ENCODE measurements at places on chromosomes 13 and 19. TPM values are rescaled to one million over a fixed set of nuclear protein-coding genes. Genes with fewer than 3 reads are reported as not detected.

GRCh38 chr13:97122381-97122996 is 99.6 kb upstream of the MBNL2 start:
- H3K27ac ChIP-seq = no peak overlapping the region
- no peaks in the 10 kb centered on the region for H3K36me3 ChIP-seq
- no peak for DNase-seq
- H3K4me1 ChIP-seq = peaks cover 30% of the 10 kb centered on the region
- H3K27me3 ChIP-seq = no peaks in the 10 kb centered on the region
- H3K4me3 ChIP-seq = no peak overlapping the region

- DNase-seq = no peak
- H3K4me1 ChIP-seq = no peaks in the 10 kb centered on the region
- H3K36me3 ChIP-seq = peaks cover 21% of the 10 kb centered on the region
- peak overlapping the region; percentile 61 for H3K27ac ChIP-seq
- H3K27me3 ChIP-seq = no peaks in the 10 kb centered on the region
Measured at GRCh38 chr19:318509-318774, 26.2 kb downstream of the MIER2 start.

- H3K4me1 ChIP-seq = peaks cover 7% of the 10 kb centered on the region
- no peak for DNase-seq
- H3K4me3 ChIP-seq = peak within 1 kb of the TSS; percentile 50
- H3K27ac ChIP-seq = peak within 1 kb of the TSS; percentile 79
- H3K36me3 ChIP-seq = no peaks in the 10 kb centered on the region
- H3K27me3 ChIP-seq = peaks cover 19% of the 10 kb centered on the region
Measured at GRCh38 chr19:18437491-18438330, at the start of gene ISYNA1. Gene ISYNA1, minus strand, starts transcription at chr19:18438133. Its CDS starts 154 bp downstream, at chr19:18437979.

DNA sequence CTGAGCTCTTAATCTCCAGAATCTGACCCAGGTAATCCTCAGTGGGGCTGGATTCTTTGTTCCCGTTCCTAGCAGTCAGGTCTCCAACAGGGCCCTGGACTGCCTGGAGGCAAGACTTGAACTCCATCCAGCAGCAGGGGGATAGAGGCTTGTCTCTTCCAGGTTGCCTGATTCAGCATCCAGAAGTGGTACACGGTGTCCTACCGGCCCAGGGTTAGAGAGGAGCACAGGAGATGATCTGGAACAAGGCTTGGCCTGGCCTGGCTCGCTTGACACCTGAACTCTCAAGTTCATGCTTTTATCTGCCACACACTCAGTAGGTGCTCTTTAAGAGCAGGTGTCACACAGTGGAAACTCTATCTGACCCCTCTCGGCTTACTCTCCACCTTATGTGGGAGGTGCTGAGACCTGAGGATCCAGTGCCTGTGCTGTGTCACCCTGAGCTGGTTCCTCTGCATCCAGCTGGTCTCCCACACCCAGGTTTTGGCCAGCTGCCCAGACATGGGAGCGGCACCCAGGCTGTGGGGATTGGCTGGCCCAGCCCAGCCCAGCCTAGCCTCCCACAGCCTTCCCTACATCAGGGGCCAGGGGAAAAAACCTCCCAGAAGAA is at the start of gene CYP4F3:
TSS of gene CYP4F3 (plus strand) at position 604 of the 610 bp plus-strand sequence. CDS start 519 bp downstream, outside the sequence.
- no peaks in the 10 kb centered on the region for H3K27me3 ChIP-seq
- H3K27ac ChIP-seq = no peak within 1 kb of the TSS
- H3K36me3 ChIP-seq = no peaks in the 10 kb centered on the region
- DNase-seq = no peak
- no peak within 1 kb of the TSS for H3K4me3 ChIP-seq

DNA sequence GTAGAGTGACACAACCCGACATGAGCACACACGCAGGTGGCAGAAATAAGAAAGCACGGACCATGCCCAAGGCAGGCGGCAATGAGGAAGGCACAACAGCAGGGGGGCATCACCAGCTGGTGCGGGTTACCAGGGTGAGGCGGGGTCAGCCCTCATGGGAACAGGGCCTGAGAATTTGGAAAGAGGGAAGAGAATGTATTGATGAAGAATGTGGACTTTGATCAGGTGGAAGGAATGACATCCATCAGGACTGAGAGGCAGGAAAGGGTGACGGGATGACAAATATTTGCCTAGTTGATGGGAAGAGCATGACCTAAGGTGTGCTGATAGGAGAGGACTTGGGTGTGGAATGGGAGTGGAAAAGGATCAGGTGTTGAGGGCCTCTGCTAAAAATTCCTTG is 177.5 kb downstream of the ABCC4 start:
- H3K4me3 ChIP-seq = no peak overlapping the region
- no peaks in the 10 kb centered on the region for H3K4me1 ChIP-seq
- H3K27ac ChIP-seq = no peak overlapping the region

GRCh38 chr13:104650431-104650830 is 1584.2 kb upstream of the SLC10A2 start:
- no peak for DNase-seq
- no peak overlapping the region for H3K27ac ChIP-seq
- no peaks in the 10 kb centered on the region for H3K36me3 ChIP-seq
- no peaks in the 10 kb centered on the region for H3K4me1 ChIP-seq

DNA sequence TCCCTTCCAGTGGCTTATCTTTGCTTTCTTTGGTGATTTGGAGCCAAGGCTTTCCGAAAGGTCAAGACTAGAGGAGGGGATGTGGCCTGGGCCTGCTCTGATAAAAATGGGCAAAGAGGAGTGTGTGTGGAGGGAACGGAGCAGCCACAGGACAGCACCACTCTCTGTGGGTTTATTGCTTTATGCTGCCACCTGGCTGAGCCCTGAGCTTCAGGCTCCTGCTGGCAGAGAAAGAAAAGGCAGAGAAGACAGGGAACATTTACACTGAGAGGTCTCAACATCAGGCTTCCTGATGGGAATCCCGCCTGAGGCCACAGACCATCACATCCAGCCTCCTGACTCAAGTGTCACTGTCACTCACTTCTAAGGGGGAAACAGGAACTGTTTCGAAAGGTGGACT is 9.2 kb upstream of the GSX1 start:
- H3K4me1 ChIP-seq = no peaks in the 10 kb centered on the region
- no peak overlapping the region for H3K27ac ChIP-seq
- DNase-seq = no peak
- H3K36me3 ChIP-seq = no peaks in the 10 kb centered on the region

GRCh38 chr19:5821521-5822180 is 16.8 kb downstream of the NRTN start:
- no peaks in the 10 kb centered on the region for H3K4me1 ChIP-seq
- H3K36me3 ChIP-seq = no peaks in the 10 kb centered on the region
- DNase-seq = no peak

- H3K4me3 ChIP-seq = no peak overlapping the region
- no peak for DNase-seq
- peak overlapping the region; percentile 67 for H3K27ac ChIP-seq
- peaks cover 5% of the 10 kb centered on the region for H3K4me1 ChIP-seq
- no peaks in the 10 kb centered on the region for H3K27me3 ChIP-seq
- H3K36me3 ChIP-seq = peaks cover 43% of the 10 kb centered on the region
Measured at GRCh38 chr19:10818301-10819123, 17.5 kb downstream of the TMED1 start.

DNA sequence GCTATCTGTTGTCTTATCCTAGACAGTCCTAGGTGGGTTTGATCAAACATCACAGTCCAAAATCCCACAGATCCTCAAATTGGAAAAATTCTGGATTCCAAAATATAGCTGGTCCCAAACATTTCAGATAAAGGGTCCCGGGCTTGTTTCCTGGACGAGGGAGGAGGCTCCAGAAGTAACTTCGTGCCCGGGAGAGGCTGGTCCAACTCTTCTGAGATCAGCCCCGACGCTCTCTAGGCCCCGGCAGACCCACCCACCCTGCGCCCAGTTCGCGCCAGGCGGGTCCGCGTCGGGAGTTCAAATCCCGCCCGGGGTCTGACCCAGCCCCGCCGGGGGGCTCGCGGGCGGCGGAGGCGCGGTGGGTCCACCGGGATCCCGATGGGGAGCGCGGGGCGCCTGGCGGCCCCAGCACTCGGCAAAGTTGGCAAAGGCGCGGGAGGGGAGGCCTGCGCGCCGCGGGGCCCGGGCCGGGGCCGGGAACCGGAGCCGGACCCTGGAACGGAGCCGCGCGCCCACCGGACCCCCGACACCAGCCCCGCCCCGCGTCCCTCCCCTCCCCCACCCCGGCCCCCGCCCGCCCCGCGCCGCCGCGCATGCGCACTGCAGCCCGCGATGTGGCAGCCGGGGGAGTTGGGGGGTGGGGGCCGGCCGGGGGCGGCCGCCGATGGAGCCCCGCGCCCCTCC is 513 bp downstream of the MIER2 start:
- H3K4me1 ChIP-seq = peaks cover 33% of the 10 kb centered on the region
- DNase-seq = no peak
- H3K4me3 ChIP-seq = peak overlapping the region; percentile 76

- no peak overlapping the region for H3K27ac ChIP-seq
- no peak for DNase-seq
- peaks cover 25% of the 10 kb centered on the region for H3K36me3 ChIP-seq
Measured at GRCh38 chr19:4054441-4055208, 12.1 kb downstream of the ZBTB7A start.

DNA sequence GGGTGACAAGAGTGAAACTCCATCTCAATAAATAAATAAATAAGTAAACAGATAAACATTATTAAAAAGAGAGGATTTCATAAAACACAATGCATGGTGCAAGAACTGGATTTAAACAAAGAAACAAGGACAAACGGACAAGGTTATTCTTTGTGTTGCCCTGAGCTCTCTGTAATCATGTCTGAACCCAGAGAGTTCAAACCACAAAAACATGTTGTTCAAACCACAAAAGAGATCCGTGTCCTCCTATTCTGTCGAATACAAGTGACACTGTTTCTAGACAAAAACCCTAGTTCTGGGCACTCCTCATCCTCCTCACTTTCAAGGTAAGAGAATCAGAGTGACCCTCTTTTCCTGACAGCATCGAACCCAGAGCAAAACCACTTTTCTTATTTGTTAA is 4.6 kb upstream of the TPRX2 start:
- no peak overlapping the region for H3K27ac ChIP-seq
- no peak for DNase-seq
- no peak overlapping the region for H3K4me3 ChIP-seq
- no peaks in the 10 kb centered on the region for H3K4me1 ChIP-seq
- H3K27me3 ChIP-seq = peaks cover 5% of the 10 kb centered on the region
- no peaks in the 10 kb centered on the region for H3K36me3 ChIP-seq

- no peaks in the 10 kb centered on the region for H3K27me3 ChIP-seq
- H3K4me3 ChIP-seq = no peak overlapping the region
- H3K4me1 ChIP-seq = no peaks in the 10 kb centered on the region
Measured at GRCh38 chr13:98060282-98060681, 82.6 kb upstream of the FARP1 start.

DNA sequence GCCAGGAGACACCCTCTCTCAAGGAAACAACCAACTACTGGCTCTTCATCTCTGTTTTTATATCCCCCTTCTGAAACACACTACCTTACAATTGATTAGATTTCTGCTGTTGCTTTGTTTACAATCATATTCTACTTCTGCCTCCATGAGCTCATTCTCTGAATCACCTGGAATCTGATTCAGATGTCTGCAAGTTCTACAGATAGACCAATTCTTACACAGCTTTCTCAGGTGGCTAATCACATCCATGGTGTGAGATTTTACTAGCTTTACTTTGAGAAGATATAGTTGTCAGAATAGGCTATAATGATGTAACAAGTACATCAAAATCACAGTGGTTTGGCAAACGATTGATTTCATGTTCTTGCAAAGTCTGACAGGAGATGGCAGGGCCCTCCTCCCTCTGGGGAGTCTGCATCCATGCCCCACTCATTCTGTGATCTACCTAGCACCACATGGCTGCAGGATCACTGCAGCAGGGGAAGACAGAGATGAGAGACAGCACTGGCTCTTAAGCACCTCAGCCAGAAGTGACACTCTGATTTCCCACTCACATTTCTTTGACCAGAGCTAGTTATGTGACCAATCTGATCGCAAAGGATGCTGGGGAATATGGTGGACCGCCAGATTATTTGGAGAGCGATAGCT is 243.7 kb downstream of the FOXO1 start:
- no peak overlapping the region for H3K4me3 ChIP-seq
- H3K27me3 ChIP-seq = no peaks in the 10 kb centered on the region
- H3K27ac ChIP-seq = no peak overlapping the region
- no peak for DNase-seq
- no peaks in the 10 kb centered on the region for H3K36me3 ChIP-seq

DNA sequence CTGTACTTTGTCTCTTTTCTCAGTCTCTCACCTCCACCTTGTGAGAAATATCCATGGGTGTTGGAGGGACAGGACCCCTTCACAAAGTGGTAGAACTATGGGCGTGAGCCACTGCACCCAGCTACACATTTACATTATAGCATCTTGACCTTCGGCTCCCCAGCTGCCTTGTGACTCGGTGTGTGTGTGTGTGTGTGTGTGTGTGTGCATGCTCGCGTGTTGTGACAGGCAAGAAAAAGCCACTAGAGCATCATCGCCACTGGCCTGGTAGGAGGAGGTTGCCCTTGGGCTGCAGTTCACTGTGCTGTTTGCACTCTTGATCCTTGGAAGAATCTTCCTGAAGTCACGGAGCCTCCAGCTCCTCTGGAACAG is 13.7 kb upstream of the ZNF888 start:
- DNase-seq = no peak
- no peak overlapping the region for H3K4me3 ChIP-seq
- no peaks in the 10 kb centered on the region for H3K27me3 ChIP-seq
- no peaks in the 10 kb centered on the region for H3K4me1 ChIP-seq
- H3K27ac ChIP-seq = no peak overlapping the region

Gene OLFM4
- 1.6 TPM for total RNA-seq

Gene ZNF98
- not detected for total RNA-seq

Gene SRRM5
- 0.49 TPM for total RNA-seq

Gene FUT3
- not detected for total RNA-seq

Gene VSTM2B
- total RNA-seq = not detected

Gene IGSF23
- total RNA-seq = not detected

Data from gastrocnemius medialis (tissue), 4 donors.